Vagina (tissue), 2 donors: ENCODE measurements at places on chromosomes 12 and 14. TPM values are rescaled to one million over a fixed set of nuclear protein-coding genes. Genes with fewer than 3 reads are reported as not detected.

DNA sequence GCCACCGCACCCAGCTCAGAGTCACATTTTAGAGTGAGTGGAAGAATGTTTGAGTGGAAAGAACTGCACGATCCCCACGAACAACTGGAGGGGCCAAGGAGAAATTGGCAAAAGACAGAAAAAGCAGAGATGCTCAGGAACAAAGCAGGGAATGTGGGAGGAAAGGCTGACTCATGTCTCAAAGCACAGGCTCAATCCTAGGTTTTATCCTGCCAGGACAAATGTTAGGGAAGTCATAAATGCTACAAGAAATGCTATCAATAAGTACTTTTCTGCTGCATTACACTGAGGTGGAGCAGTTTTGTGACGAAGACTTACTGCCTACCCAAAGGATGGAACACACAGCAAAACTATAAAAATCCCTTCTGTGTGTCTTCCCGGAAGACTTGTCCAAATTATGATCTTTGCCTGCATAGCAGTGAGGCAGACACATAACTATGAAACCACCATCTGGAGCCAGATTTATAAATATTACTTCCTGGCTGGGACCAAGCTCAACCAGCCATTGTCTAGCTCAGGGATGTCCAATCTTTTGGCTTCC lies 26.7 kb downstream of the NIN start:
- no peaks in the 10 kb centered on the region for H3K27me3 ChIP-seq
- no peak overlapping the region for H3K4me3 ChIP-seq
- no peak overlapping the region for H3K27ac ChIP-seq
- no peaks in the 10 kb centered on the region for H3K4me1 ChIP-seq
- DNase-seq: no peak

DNA sequence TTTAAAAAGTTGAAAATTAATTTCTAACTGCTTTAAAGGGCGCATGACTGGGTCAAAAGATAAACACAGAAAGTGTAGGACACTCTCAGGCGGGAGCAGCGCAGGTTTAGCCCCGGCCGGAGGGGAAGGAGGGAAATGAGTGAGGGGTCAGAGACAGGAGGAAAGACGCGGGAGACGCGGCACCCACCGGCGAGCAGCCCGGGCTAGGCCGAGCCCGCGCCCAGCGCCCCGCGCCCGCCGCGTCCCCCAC lies 591 bp downstream of the GXYLT1 start:
- no peaks in the 10 kb centered on the region for H3K36me3 ChIP-seq
- peak overlapping the region; percentile 75 for H3K27ac ChIP-seq
- peaks cover 23% of the 10 kb centered on the region for H3K4me1 ChIP-seq
- peak overlapping the region; percentile 94 for H3K4me3 ChIP-seq

DNA sequence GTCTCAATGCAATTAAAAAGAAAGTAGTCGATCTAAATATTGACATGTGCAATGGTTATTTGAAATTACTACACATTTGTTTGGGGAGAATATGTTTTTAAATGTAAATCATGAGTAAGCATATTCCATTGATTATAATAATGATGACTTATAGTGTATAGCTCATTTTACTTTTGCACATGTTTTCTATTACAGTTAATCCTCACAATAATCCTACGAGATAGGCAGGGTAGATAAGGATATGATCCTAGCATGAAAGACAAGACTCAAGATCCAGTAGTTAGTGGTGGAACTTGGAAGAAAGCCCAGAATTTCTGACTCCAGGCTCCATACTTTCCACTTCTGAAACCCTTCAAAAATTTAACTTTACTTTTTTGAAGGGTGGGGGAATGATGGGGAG lies 94.0 kb downstream of the NAV3 start:
- H3K27me3 ChIP-seq: no peaks in the 10 kb centered on the region
- H3K4me3 ChIP-seq: no peak overlapping the region
- H3K36me3 ChIP-seq: no peaks in the 10 kb centered on the region
- no peak for DNase-seq
- peaks cover 11% of the 10 kb centered on the region for H3K4me1 ChIP-seq
- H3K27ac ChIP-seq: no peak overlapping the region

DNA sequence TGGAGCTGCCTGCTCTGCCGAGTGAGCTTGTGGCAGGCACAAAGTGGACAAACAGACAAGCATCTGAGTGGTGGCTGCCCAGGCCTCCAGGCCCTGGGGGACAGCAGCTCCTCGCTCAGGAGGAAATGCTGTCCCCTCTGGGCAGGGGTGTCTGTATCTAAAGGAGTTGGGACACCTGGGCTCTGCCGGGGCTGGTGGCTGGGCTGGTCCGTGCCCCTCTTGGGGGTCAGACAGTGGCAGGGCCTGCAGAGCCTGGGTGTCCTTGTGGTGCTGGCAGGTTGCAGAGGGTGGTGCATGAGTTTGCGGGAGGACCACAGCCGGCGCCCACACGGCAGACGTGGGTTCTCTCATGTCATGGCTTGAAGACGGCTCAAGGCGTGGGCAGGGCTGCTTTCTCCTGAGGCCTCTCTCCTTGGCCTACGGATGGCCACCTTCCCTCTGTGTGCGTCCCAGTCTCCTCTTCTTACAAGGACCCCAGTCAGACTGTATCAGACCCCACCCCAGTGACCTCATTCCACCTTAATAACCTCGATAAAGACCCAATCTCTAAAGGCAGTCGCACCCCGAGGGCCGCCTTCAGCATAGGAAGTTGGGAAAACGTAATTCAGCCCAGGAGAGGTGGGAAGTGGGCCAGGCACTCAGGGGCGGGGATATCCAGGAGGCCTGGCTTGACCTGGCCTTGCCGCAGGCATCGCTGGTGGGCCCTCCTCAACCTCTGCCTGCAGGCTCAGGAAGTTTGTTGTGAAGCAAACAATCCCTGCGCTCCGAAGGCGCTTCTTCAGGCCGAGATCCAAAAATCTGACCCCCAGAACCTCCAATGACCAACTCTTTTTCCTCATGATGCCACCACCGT lies 110.0 kb downstream of the KIF26A start:
- no peaks in the 10 kb centered on the region for H3K4me1 ChIP-seq
- no peak overlapping the region for H3K4me3 ChIP-seq
- H3K27me3 ChIP-seq: no peaks in the 10 kb centered on the region
- no peak overlapping the region for H3K27ac ChIP-seq
- DNase-seq: no peak
- no peaks in the 10 kb centered on the region for H3K36me3 ChIP-seq

GRCh38 chr14:49582113-49582977 lies 3.8 kb downstream of the RPS29 start:
- peaks cover 36% of the 10 kb centered on the region for H3K4me1 ChIP-seq
- no peak for DNase-seq
- H3K4me3 ChIP-seq: no peak overlapping the region
- H3K36me3 ChIP-seq: peaks cover 27% of the 10 kb centered on the region

DNA sequence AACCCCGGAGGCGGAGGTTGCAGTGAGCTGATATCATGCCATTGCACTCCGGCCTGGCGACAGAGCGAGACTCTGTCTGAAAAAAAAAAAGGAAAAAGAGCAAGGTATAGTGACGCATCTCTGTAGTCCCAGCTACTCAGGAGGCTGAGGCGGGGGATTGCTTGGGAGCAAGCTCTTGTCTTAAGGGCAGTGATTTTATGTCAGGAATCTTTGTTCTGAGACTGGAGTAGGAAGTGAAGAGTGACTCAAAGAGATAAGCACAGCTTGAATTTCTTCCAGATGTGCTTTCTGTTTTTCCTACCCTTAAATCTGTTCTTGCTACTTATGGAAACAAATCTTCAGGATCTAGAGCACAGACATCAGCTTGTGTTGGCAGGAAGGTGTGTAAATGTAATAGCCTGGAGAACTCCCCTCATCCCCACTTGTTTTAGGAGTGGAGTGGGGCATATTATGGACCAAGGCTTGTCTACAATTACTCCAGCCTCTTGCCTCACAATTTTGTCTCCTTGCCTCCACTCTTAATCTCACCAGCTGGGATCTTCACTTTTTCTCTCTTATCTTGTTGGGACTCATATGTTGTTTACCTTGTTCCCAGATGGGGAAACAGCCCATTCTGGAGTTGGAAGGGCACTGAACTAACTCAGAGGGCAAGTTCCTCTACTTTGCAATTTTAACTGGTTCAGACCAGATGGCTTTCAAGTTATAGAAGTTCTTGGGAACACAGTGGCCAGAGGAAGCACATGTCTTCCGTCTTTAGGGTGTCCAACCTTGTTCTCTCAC lies 7.5 kb downstream of the TMED2 start:
- no peak for DNase-seq
- H3K4me1 ChIP-seq: peaks cover 41% of the 10 kb centered on the region
- no peak overlapping the region for H3K27ac ChIP-seq
- no peak overlapping the region for H3K4me3 ChIP-seq
- no peaks in the 10 kb centered on the region for H3K27me3 ChIP-seq

DNA sequence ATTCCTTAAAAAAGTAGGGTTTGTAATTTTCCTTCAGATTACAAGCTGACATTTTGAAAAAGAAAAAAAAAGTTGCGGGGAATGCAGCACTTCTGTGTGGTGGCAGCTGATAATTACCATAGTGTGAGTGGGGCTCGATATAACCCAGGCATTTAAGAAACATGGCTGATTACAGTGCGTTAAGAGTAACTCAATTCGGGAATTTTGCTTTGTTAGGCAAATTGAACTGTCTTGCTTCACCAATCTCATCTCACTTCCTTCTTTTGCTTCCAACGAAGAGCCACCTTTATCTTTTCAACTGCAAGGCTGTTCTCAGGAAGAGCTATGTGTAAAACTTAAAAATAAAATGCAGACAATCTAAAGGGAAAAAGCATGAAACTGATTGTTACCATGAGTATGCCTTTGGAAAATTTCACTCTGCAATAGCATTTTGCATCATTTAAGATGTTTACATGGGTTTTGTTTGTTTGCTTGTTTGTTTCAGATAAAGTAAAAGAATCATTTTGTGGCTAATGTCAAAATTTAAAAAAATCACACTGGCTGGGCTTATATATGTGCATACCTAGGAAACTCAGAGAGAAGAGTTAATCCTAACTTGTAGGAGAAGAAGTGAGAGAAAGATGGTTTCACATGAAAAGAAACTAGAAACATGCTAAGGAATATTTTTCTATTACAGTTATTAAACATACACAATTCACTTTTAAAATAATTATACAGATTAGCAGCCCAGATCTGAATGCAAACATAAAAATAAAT lies 295.9 kb upstream of the ATP2B1 start:
- no peaks in the 10 kb centered on the region for H3K36me3 ChIP-seq
- DNase-seq: no peak
- no peaks in the 10 kb centered on the region for H3K4me1 ChIP-seq
- no peak overlapping the region for H3K4me3 ChIP-seq
- no peak overlapping the region for H3K27ac ChIP-seq

BDKRB2 gene
- total RNA-seq: 23.3 TPM

P2RX2 gene
- not detected for total RNA-seq
